ENCODE measurements at places on chromosomes 7 and 10.

GRCh38 chr10:62072901-62073300 is 171.4 kb downstream of the ARID5B start:
- no peak for DNase-seq

- no peak for DNase-seq
These were observed 106.2 kb upstream of the SEMA3D start for GRCh38 chr7:85292908-85293576.

GRCh38 chr7:22346383-22347107 is 10.4 kb downstream of the RAPGEF5 start:
- DNase-seq, result no peak

GRCh38 chr10:121222842-121223241 is 371.7 kb downstream of the WDR11 start:
- no peak for DNase-seq

DNA sequence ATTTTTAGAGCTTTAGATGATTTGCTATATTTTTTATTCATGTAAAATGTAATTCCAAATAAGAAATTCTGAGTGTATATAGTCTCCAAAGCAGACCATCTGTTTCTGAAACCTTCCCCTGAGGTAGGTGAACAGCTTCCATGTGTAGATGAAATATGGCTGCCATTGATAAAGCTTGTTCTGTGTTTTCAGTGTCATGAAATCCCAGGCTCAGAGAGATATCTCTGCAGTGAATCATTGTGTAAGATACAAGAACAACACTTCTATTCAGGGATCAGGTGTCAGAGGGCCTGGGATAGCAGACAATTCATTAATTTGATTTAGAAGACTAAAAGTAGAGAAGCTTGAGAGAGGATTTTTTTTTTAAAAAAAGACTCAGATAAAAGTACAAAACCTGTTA is 29.1 kb downstream of the ACTA2 start:
- no peak for DNase-seq

DNA sequence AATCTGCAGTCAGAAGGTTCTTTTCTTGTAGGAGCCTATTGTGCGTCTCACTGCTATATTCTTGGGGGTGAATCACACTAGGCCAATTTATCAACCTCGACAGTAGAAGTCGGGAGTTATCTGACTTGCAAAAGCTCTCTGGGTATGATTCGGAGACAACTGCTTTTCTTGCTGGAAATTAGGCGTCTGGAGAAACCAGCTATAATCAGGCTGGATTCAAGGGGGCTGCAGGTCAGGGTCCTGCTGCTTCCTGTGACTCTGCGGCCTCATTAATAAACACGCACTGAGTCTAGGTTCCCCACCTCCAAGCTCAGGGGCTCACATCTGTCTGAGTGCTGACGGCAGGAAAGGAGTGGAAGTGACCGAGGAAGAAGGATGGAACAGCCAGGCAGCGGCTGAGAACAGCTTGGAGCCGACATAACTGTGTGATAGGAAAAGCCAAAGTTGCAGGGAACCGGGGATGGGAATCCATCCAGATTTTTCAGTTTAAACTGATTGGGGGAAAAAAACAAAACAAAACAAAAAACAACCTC is 184.6 kb downstream of the FANK1 start:
- DNase-seq, result no peak

All from tibial artery (tissue), 4 donors.